ENCODE measurements at places on chromosomes 4 and X.

- ATAC-seq: peak; percentile 63
These were observed 111.0 kb downstream of the RASGEF1B start for GRCh38 chr4:81360737-81361136.

DNA sequence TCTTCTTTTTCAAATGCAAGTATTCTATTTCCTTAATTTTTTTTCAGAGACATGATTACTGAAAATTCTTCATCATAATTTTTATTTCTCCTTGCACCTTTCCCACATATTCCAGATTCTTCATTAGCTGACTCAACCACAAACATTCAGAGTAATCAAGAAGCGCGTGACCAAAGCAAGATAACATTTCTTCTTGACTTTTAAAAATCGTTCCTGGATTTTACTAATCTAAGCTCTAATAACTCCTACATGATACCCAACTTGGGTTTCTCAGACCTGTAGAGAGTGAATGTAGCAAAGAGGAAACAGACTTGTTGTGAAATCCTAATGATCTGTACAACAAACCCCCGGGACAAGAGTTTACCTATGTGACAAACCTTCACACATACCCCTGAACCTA is 615.0 kb downstream of the TMA16 start:
- no peak for ATAC-seq

DNA sequence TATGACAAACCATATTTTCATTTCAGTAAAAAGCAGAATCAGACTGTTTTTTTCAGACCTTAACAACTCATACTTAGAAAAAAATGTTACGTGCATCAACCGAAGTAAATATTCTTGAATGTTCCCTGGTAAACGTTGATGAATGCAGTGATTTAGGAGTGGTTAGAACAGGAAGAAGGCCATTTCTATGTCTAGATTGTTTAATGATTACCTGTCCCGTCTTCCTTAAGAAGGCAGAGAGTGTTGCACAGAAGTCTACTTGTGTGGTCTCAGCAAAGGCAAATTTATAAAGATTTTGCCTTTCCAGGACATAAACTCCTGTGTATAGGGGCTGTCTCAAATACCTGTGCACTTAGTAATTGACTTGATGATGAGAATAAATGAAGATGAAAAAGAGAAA is 134.5 kb downstream of the MGST2 start:
- ATAC-seq: no peak

DNA sequence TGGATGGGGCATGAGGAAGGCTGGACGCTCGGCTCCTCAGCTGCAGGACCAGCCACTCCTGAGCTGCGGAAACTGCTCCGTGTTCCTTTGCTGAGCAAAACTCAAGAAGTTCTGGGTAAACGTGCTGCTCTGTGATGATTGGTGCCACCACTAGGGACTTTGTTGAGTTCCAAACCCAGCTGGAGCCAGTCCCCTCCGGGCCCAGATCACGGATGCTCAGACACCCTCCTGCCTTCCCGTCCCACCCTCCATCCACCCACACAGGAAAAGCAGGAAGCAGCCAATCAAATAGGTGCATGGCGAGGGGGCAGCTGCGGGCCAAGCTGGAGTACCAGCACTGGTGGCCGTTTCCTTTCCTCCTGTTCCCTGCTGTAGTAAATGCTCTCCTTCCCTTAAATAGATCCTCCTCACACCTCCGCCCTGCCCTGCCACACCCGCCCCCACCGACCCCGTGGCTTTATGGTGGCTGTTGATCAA is 68.0 kb downstream of the ADRA2C start:
- no peak for ATAC-seq

- ATAC-seq: no peak
These were observed 56.1 kb downstream of the PRSS12 start for GRCh38 chr4:118296729-118297128.

DNA sequence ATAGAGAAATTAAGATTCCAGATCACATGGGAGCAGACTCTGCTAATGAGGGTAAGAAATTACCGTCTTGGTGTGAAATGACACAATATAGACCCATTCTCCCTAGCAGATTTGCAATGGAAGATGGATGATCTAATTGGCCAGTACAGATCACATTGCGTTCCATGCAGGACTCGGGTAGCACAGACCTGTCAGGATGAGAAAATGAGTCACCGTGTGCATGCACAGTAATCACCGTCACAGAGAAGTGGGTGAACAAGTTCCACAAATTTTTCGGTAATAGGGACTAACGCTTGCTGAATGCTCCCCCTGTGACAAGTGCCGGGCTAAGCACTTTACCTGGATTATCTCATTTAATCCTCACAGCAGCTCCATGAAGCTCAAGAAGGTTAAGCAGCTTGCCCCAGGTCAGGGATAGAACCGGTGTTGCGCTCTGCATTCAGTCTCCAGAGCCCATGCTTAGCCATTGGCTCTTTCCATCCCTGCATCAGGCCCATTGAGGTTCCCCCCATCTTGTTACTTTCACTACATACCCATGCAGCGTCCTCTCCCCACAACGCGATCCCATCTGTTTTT is 375.6 kb downstream of the FBXW7 start:
- ATAC-seq: no peak

DNA sequence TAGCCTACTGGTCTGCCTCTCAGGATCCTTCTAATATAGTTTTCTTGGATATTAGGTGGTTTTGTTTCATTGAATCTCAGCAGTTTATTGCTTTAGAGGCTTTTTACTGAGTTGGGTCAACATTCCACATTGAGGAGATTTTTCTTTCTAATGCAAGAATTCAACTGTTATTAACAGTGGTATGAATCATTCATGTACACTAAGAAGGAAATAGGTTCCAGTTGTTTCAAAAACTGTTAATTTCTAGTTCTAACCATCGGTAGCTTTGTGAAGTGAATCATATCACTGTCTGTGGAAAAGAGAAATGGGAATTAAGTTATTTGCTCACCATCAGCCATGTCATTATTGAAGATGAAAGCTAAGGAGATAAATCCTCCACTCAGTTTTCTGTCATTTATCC is 331.5 kb downstream of the RPA4 start:
- no peak for ATAC-seq

Measured in activated T-helper 17 cell treated with anti-CD3 and anti-CD28 coated beads, Interleukin-2, amount 50 U/mL, for 72 hours (primary cell).